ENCODE measurements at places on chromosomes 5 and 9.

DNA sequence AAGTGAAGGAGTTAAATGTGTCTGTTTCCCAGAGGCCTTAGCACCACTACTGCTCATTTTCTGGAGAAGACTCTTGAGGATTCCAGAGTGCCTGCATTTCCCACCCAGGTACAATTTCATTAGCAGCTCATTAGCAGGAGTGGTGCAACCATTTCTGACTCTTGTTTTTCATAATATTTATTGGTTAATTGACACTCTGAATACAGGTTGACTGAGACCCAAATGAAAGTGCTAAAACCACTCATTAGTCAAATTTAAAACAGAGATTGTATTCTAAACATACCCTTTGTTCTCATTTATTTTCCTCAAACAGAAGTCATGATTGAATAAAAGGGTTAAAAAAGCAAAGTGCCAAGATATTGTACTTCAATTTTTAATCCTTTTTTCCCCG is 134.5 kb downstream of the SIL1 start:
- DNase-seq = no peak

GRCh38 chr5:9524941-9525340 is 20.9 kb downstream of the SEMA5A start:
- no peak for DNase-seq

DNA sequence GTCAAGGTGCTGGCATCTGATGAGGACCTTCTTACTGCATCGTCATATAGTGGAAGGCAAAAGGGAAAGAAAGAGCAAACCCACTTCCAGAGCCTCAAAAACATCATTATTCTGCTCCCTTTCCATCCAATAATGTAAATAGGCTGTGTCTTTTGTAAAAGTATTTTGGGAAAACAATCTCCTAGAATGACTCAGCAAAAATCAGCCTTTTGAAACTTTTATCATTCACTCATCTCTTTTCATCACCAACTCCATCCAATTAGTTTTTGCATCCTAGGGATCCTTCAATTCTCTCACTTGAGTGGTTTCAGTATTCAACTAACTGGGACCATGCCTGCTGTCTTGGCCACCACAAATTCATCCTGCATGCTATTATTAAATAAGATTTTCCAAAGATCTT is 39.8 kb upstream of the TLR4 start:
- DNase-seq = no peak

DNA sequence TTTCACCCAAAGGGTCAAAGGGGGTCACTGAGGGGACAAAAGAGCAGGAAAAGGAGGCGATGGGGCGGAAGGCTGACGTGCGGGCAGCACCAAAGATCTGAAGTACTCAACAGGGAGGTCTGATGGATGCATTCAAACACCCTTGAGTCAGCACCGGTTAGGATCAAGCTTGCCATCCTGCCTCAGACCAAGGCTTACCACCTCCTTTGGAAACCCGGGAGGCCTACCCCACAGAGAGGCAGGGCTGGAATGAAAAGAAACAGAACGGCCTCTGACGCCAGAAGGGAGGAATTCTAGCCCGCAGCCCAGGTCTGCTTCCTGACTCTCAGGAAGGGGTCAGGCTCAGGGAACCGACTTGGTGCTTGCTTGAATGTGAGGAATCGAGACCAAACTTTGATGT is 125.6 kb downstream of the PAPPA start:
- no peak for DNase-seq

DNA sequence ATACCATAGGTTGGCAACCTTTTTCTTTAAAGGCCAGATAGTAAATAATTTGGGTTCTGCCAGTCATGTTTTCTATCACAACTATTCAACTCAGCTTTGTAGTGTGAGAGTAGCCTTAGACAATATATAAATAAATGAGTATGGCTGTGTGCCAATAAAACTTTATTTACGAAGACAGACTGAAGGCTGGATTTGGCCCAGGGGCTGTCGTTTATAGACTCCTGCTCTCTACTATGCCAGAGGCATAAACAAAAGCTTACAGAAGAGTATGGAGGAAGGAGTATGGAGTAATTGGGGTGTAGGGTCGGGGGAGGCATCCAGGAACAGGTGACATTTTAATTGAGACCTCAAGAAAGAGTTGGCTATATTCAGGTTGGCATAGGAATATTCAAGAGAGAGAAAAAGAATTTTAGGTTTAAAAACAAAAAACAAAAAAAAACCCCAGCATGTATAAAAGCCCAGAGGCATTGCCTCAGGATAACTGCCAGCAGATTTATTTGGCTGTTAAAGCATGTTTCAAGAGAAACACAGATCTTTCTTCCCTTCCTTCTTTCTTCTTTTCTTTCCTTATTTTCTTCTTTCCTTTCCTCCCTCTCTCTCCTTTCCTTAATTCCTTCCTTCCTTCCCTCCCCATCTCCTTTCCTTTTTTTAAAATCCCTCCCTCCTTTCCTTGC is 39.9 kb downstream of the SLIT3 start:
- DNase-seq = no peak

DNA sequence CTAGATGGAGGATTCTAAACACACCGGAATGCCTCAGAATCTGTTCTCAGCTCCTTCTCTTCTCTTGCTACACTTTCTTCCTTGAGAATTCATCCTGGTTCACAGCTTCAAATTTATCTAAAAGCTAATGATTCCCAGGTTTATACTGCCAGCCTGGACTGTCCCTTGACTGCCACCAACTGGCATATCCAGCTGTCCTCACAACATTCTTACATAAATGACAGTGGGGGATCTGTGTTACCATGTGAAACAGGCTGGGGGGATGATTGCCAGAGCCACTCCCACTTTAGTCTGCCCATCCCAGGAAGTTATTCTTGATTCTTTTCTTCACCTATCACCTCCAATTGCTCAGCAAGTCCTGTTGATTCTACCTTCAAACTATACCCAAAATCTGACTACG is 27.2 kb upstream of the ZFR start:
- no peak for DNase-seq

DNA sequence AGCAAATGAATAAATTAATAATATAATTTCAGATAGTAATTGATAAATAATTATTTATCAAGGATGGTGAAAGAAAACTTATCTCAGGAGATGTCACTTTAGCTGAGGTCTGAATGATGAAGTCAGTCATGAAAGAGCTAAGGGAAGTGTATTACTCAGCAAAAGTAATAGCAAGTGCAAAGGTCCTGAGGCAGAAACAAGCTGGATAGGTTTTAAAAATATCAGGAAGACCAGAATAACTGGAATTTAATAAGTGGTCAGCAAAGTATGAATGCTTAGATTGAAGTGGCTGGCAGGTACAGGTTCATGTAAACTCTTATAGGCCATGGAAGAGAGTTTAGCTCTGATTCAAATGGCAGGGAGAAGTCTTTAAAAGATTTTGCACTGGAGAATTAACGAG is 1.0 kb upstream of the NMUR2 start:
- DNase-seq = no peak

DNA sequence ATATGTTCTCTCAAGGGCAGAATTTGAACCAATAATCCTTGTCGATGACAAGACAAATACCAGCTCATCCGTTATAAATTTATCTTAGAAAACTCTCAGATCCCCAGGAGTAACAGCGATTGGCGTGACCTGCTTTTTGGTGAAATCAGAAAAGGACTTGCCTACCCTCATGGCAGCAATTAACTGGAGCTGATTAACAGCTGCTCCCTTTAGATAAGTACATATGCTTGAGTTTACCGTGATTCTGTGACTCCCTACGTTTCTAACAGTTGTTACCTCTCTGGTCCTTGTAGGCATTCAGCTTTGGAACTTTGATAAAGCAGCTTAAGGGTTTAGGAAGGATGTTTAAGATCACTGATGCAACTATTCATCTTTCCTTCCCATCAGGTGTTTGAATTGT is 2.6 kb downstream of the INVS start:
- no peak for DNase-seq

DNA sequence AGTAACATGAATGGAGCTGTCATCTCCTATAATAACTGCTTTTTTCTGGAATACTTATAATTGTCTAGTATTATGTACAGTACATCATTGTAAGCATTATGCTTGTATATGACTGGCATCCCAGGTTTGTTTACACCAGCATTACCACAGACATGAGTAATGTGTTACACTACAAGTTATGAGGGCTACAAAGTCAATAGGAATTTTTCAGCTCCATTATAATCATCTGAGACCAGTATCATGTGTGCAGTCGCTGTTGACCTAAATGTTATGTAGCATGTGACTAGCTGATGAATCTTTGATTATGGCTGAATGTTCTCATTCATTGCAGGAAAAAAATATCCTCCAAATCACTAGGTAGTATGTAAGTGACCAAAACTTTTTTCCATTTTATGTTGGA is 2.2 kb downstream of the ZCCHC9 start:
- DNase-seq = no peak

DNA sequence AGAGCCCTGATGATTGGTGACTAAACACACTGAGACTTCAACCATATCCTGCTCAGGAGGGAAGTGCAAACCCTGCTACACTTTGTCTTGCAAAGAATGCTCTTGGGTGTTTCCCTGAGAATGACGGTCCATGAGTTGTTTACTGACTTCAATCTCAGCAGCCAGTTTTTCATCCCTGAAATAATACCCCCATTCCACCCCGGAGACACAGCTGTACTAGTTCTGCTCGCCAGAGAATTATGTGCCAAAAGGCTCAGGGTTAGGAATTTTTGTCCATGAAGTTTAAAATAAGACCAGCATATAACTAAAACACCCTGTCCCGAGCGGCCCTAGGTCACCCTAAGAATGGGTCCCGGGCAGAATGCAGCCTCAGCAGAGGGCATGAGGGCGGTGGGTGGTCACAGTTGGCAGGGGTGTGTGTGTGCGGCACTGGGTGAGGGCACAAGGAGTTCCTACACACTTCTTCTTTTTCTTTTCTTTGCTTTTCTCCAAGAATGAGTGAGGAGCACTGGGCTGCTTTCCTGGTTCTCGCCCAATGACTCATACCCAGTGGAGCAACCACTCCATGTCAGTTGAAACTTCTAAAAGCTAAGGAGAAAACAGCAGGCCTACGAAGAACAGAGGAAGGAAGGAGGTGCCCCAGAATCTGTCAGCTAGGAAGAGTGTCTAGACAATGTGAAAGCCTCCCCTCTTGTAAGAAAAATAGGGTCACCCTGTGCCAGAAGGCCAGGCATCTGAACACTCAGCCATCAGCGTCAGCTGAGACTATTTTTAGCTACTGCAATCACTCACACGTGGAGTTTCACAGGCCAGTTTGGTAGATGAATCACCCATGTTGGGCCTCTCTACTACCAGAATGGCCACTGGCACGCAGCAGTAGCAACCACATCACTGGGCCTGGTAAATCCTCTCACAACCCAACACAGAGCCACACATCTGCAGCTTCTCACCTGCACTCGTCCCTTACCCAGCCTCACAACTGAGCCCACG is 105.9 kb downstream of the DPYSL3 start:
- DNase-seq = no peak

GRCh38 chr5:16570121-16570815 is 46.5 kb downstream of the RETREG1 start:
- no peak for DNase-seq

DNA sequence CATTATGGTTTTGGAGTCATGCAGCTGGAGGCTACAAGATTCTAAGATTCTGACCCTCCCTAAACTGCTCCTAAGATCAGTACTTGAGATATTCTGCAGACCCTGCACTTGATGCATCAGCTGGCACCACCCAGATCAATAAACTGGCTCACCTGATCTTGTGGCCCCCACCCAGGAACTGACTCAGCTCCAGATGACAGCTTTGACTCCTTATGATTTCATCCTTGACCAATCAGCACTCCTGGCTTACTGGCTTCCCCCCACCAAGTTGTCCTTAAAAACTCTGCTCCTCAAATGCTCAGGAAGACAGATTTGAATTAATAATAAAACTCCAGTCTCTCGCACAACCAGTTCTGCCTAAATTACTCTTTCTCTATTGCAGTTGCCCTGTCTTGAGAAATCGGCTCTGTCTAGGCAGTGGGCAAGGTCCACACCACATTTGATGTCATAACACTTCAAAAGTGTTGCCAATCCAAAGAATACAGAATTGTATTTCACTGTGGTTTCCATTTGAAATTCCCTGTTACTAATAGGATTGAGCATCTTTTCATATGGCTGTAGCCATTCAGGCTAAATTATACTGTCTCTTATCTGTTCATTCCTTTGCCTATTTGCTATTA is 14.8 kb upstream of the SLC30A5 start:
- no peak for DNase-seq

- DNase-seq = peak; percentile 66
Observed at GRCh38 chr5:173283318-173284288, 44.6 kb downstream of the STC2 start.

GRCh38 chr9:80163889-80164288 is 592.1 kb downstream of the TLE4 start:
- no peak for DNase-seq

DNA sequence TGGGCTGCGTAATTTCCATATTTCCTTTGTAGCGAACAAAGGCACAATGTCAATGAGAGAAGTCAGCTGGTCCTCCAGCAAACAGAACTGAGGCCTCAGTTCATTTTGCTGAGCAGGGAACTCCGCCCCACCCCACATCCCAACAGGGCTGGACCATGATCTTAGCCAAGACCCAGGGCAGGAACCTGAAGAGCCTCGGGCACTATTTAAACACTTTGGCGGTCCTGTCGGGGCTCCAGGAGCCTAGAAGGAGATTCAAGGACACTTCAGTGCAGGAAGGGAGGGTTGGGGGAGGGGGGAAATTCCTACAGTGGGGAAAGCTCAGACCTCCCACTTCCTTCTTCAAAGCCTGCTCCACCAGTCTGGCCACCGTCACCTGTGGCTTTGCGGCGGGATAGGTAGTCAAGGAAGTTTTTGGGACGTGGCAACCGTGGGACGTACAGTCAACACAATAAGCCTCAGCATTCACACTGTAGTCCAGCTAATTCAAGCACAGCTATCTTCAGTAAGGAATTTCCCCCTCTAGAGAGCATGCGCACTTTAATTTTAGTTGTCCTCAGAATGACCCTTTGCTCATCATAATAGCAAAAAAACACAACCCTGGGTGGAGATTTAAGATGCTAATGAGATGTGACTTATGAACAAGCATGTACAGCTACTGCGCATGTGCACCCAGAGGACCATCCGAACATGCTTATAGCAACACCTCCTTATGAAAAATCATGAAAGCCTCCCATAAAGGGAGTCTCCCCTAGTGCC is 30.9 kb downstream of the S1PR3 start:
- no peak for DNase-seq

- no peak for DNase-seq
Observed at GRCh38 chr9:107566611-107567061, 77.1 kb upstream of the KLF4 start.

GRCh38 chr9:138068601-138069035 is 191.0 kb downstream of the CACNA1B start:
- DNase-seq = no peak

Data from T-cell (primary cell).